ENCODE measurements at places on chromosomes 7 and 10. TPM values are rescaled to one million over a fixed set of nuclear protein-coding genes. Genes with fewer than 3 reads are reported as not detected.

GRCh38 chr10:103765168-103765567, 90.2 kb downstream of the SH3PXD2A start:
- peak; percentile 92 for DNase-seq

- DNase-seq = no peak
These were observed 60.4 kb downstream of the ADD3 start for GRCh38 chr10:110067960-110068770.

DNA sequence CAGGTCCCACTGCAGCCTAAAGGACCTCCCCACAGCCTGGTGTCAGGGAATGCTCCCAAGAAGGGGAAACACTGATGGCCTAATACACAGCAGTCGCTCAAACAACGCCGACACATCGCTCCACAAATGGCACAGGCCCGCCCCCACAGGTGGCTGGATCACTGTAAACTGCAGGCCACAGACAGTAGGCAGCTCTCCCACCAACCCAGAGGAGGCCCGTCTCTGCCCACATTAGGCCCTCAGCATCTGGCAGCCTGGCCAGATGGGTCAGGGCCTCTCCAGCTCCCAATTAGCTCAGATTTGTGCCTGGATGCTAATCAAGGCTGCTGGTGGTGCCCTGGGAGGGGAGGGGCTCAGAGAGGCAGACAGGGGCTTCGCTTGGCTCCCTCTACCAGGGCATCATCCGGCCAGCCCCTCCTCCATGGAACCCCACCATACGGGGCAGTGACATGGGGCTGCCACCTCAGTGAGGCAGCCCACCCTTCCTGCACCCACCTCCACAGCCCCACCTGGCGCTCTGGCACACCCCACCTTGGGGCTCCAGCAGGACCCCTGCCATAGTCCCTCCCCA, 42.7 kb downstream of the CAMK2B start:
- no peak for DNase-seq

- no peak for DNase-seq
These were observed 15.1 kb downstream of the NCAPG2 start for GRCh38 chr7:158689488-158689887.

DNA sequence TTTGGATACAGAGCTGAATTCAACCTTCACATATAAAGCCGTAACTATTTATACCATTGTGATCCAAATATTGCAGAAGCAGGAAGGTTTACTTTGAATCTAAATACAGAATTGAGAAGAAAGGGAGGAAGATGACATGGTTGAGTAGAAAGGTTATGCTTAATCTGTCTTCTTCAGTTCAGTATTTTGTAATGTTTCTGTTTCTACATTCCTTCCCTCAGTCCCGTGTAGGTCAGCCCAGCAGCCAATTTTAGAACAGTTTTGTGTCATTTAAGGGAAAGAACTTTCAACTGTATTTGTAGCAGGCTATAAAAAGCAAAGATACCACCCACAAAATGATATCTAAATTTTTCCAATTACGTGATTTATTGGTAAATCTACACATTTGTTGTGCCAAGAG, 97.4 kb downstream of the CPED1 start:
- DNase-seq = peak; percentile 46

DNA sequence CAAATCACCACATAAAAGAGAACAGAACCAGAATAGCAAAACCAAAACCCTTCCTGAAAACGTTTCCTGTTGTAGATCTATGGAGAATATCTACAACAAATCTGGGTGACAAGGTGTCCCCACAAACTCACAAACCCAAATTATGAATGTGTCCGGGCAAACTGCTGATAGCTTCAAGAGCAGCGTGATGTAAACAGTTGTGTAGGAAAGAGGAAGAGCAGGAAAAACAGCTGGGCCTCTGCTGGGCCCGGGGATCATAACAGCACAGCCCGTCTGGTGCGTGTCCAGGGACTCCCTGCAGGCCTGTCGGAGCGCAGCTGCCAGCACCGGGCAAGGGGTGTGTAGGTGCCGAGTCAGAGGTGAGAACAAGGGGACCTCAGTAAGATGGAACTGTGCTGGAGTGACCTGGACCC, 53.7 kb downstream of the KCNH2 start:
- DNase-seq = no peak

HMX2 gene
- not detected for polyA plus RNA-seq

- DNase-seq = no peak
These were observed 53.0 kb upstream of the EBF3 start for GRCh38 chr10:130016993-130017630.

DNA sequence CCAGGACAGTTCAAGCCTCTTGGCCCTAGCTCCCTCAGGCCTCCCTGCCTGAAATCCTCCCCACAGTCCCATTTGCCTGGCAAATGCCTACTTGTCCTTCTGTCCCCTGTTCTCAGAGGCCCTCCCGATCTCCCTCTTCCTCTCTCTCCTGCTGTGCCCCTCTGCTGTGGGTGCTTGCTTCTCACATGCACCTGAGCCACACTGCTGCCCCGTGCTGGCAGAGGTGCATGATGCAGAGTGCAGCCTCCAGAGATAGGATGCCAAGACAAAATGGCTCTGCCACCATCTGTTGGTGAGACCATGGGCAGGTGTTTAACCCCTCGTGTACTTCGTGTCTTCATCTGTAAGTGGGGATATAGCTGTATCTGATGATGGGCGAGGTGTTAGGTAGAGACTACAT, 158.4 kb downstream of the RGS10 start:
- no peak for DNase-seq

- peak; percentile 16 for DNase-seq
These were observed 96.0 kb upstream of the JCAD start for GRCh38 chr10:30155401-30155800.

- no peak for DNase-seq
These were observed 445.1 kb downstream of the PLXNA4 start for GRCh38 chr7:132131196-132131595.

UCMA gene
- not detected for polyA plus RNA-seq

NKX1-2 gene
- not detected for polyA plus RNA-seq

DNA sequence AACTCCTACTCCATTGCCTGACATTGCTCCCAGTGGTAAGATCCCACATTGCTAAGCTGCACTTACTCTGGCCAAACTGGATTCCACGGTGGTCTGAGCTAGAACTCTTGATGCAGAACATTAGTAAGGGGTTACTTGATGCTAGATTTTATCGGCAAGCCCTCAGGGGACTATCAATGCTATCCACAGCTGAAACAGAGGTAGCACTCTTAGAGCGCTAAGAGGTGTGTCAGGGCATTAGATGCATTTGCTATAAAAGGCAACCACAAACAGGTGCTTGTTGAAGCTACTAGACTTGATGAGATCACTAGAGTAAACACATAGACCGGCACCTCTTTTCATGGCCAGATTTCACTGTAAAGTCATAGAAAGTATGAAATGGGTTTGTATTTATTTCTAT, 116.3 kb downstream of the MDFIC start:
- no peak for DNase-seq

- DNase-seq = no peak
These were observed 79.7 kb downstream of the BTAF1 start for GRCh38 chr10:92003258-92003657.

CXCL12 gene
- polyA plus RNA-seq = 79.4 TPM

DNA sequence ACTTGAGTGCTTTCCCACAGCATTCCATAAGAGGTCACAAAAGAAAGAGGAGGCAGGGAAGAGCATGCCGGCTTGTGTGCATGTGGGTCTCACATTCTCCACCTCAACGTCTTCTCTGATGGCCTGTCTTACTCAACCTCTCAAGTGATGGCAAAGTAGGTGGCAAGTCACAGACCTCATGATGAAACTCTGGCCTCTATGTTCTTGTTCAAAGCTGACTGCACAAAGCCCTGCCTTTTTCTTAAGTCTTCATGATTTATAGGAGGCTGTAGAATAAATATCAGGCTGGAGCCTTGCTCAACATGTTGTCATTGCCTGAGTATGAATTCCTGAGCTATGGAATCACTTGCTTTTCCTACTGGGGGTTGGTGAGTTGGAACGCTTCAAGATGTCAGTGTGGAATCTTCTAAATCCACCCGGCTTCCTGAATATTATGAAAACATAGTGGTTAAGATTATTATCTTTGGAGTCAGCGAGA, 213.6 kb upstream of the INHBA start:
- DNase-seq = peak; percentile 99
